ENCODE measurements at places on chromosomes 3 and 15.

DNA sequence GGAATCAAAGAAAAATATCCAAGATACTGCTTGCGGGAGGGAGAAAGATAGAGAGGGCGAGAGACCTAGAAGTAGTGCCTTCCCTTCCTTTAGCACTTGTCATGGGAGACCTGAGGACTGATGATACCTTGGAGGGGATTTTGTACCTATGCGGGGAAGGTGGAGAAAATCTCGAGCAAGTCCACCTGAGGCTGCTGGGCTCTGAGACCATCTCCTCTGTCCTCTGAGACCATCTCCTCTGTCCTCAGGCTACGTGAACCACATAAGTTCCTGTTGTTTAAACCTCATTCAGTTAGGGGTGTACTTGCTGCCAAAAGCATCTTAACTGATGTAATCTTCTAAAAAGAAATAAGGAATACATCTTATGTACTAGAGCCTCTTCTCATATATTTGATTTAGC, 164.9 kb downstream of the NR2F2 start:
- DNase-seq: no peak

DNA sequence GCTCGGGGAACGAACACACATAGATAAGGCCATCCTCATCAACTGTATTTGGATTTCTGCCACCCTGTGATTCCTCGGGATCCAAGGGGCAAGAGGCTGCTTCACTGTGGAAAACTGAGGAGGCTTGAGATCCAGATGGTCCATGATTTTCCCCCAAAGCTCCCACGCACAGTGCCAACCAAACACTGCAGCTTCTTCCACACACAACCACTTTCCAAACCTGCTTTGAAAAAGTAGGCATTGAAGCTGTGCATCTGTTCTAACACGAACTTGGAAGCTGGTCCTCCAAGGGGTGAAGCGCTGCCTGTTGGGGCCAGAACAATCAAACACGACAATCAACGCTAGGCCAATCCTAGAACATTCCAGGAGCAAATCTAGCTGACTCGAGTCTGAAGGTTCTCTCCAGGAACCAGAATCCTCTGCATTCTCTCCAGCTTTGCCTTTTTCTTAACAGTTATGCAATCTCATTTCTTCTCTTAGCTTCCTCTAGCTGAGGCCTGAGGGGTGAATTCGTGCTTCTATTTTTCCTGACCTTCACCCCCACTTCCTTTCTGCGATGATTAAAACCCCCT, 104.4 kb downstream of the LRRK1 start:
- no peak for DNase-seq

- DNase-seq: no peak
These were observed 67.3 kb upstream of the DCBLD2 start for GRCh38 chr3:98968824-98969223.

DNA sequence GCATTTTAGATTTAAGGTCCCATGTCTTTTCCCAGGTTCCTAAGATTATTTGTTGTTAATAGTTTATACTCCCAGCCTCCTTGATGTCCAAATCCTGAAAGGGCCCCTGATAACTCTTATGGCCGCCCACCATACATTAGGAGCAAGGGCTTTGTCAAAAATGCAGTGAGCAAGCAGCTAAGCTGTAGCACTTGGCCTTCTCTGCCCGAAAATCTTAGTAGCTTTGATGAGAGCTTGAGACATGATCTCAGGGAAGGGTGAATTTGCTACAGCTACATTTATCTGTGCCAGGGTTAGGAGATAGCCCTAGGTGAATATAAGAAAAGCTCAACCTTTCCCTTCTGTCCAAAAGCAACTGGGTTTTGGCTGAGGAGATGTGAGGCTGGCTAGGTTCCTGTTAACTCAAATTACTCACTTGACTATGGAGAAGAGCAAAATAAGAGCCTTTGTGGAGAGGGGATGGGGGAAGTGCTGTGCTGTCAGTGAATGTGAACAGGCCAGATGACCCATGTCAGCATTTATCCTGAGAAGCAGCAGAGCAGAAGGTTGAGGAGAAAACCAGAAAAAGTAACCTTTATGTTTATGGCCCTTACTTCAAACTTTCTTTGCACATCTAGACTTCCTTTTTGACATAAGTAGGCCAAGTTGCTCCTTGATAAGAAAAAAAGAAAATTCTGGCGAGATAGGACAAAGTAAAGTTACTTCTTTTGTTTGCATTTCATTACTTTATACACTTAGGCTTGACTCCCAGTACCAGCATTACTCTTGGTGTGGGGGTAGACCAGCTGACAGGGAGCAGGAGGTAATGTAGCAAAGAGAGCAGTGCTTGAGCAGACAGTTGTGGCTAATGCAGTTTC, 21.1 kb downstream of the MAPK6 start:
- DNase-seq: no peak

DNA sequence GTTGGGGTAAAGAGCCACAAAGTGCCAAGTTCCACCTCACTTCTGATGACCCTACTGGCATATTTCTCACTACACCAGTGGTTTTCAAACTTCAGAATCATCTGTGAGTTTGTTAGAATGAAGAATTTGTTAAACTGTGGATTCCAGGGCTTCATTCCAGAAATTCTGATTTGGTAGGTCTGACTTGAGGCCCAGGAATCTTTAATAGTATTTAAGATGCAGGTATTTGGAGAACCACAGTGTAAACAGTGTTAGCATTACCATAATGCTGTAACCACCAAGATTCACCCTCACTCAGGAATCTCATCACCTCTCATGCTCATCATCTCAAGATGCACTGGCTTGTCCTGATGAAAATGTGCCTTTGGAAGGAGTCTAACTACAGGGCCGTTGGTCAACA, 6.0 kb downstream of the KCNMB3 start:
- no peak for DNase-seq

DNA sequence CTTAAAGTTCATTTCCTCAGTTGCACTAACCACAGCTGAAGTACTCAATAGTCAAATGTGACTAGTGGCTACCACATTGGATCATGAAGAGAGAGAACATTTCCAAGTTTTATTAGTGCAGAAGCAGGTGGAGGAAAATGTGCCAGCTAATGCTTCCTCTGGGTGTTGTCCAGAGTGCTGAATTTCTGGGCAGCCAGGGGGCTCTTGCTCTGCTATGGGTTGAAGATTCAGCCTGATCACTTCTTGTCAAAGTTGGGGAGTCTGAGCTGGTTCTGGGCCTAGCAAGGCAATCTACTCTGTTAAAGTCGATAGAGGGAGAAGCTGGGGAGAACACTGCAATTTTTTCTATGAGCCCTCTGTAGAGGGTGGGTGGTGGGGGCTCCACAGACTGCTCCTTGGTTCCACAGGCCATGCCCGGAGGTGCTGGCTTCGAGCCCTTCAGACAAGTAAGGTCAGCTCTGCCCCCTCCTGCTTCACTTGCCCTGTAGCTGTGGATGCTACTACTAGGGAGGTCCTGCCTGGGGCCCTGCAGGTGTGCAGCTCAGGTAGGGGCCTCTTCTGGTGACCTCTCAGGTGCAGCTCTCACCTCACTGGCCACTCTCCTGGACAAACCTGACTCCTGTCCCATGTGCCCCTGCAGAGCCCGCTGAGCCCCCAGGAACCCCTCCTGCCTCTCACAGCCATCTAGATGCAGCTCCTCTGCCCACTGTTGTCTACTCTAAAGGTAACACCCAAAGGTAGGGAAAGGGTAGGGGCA, 8.2 kb downstream of the ALG3 start:
- peak; percentile 44 for DNase-seq

- DNase-seq: no peak
These were observed 20.5 kb upstream of the ANPEP start for GRCh38 chr15:89835176-89835564.

- no peak for DNase-seq
These were observed 23.1 kb downstream of the CNTN3 start for GRCh38 chr3:74591342-74591741.

DNA sequence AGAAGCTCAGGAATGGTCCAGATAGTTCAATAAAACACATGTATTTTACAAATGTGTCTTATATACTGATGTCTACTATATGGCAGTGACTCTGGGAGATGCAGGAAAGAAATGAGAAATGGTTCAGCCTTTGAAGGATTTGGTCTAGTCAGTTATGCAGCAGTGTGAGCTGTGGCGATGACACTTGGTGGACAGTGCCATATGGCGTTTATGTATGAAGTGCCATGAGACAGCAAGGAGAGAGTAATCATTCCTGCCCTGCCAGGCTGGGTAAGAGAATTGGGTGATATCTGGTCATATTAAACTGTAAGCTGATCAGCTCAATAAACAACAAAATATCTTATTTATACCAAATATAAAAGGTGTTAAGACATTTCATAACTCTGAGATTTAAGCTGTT, 47.6 kb upstream of the ANP32A start:
- no peak for DNase-seq

- DNase-seq: no peak
These were observed 524.9 kb upstream of the PROK2 start for GRCh38 chr3:72309661-72310418.

GRCh38 chr3:141849056-141849815, 27.2 kb upstream of the ATP1B3 start:
- DNase-seq: no peak

GRCh38 chr3:163924600-163924999, 1153.7 kb downstream of the SI start:
- no peak for DNase-seq

GRCh38 chr3:4979428-4980228, at the start of gene BHLHE40:
BHLHE40 (plus strand) TSS chr3:4979437; CDS start chr3:4979719, 282 bp downstream.
- no peak for DNase-seq

DNA sequence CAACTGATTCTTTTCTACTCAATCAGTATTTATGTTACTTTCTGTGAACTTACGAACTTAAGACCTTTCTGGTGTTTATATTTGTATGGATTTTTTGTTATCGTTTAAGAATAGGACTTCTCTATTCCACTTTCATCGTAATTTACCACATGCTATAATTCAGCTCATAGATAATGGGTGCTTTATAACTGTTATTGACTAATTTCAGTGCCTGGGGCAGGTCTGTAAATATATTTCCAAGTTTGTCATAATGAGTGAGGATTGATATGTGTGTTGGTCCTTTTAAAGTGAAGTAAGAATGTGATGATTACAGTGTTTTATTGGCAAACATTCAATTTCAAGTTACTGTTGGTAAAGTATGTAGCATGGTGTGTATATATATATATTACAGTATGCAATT, 1.8 kb upstream of the NAALADL2 start:
- no peak for DNase-seq

- peak; percentile 23 for DNase-seq
These were observed 19.5 kb upstream of the CXCR6 start for GRCh38 chr3:45923755-45924154.

DNA sequence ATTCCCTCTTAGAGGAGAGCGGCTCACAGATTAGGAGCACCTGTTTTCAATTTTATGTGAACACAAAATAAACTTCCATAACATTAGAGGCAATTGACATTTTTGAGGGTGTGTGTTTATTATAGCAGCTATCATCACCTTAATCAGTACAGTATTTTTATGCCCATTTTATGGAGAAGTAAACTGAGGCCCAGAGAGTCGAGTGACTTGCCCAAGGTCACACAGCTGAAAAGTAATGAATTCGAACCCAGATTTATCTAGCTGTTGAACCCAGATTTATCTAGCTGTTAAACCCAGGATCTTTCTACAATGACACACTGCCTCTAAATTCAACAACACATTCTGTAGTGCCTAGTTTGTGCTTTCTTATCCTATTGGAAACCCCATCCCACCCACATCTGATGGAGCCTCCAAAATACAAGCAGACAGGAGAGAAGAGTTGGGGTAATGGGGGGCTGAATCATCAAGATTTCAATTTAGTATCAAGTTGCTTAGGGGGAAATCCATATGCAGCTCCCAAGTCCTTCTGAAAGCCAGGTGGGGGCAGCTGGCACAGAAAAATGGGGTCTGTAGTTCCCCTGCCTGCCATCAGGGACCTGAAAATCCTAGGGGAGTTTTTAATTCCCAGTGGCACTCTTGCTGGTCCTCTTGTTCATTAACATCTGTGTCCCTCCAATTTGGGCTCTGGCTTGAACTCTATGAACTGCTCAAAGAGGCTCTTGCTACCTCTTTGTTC, 50.4 kb upstream of the TRA2B start:
- no peak for DNase-seq

GRCh38 chr3:169161011-169161410, 502.5 kb downstream of the MECOM start:
- DNase-seq: no peak

DNA sequence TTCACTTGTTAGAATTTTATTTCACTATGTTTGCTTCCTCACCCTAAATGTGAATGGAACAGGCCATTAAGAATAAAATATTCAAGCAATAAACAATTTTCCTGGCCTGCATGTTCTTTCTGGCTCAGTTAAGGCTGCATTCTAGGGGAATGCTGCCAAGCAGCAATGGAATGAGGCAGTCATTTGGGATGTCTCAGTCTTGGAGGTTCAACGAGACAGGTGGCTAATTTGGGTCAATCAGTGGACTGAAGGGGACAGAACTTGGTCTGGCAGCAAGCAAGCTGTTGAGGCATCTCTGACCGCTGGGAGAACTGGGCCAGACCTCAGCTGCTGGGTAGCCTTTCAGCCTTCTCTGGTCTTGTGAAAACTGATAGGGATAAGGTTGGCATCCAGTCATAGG, 241.6 kb downstream of the NLGN1 start:
- no peak for DNase-seq

- DNase-seq: no peak
These were observed 132.2 kb upstream of the TSC22D2 start for GRCh38 chr3:150275941-150276340.

DNA sequence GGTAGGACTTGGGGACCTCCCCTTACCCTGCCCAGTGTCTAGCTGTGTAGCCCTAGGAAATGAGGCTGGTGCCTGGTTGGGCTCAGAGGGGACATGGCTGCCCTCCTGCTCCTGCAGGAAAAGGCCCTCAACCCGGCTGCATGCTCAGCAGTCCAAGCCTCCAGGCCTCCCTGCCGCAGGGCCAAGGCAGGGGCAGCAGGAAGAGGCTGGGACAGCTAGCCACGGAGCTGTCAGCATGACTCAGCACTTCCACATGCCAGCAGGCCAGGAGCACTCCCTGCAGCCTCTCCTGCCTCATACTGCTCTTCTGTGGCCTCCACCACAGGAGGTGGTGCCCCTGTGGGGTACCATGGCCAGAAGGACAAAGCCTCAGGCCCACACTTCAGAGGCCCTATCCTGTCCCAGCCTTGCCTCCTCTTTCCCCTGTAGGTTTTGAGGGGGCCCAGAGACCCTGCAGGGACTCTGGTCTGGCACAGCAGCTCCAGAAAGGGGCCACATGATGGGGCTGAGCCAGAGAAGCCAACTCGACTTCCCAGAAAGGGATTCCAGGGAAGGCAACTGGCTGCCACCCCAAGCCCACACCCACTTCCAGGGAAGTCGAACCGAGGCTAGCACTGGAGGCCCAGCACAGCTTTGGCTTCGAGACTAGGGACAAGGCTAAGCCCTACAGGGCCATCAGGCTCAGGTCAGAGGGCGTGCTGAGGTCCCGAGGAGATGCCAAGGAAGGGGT, 19.5 kb downstream of the TKT start:
- DNase-seq: peak; percentile 81

GRCh38 chr3:105513886-105514285, 147.2 kb downstream of the ALCAM start:
- DNase-seq: no peak

DNA sequence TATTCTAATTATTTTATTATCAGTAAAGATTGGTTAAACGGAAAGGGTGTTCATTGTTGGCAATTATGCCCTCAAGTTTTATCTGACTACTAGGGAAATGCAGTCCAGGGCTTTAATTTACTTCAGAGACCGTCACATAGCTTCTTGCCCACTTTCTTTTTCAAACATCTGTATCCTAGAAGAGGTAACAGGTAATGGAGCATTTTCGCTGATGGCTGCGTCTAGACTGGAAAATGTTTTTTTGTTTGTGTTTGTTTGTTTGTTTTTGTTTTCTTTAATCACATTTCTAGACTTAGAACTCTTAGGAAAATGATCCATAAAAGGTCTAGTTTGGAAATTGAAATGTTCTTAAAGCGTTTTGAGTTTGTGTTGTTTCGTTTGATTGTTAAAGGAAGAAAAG, 71.4 kb downstream of the ANXA2 start:
- no peak for DNase-seq

GRCh38 chr15:62257996-62258521, 93.0 kb upstream of the C2CD4B start:
- no peak for DNase-seq

Data from MCF 10A (cell line).